CD4-positive, alpha-beta T cell (primary cell): ENCODE measurements at places on chromosomes 5 and 9. TPM values are rescaled to one million over a fixed set of nuclear protein-coding genes. Genes with fewer than 3 reads are reported as not detected.

DNA sequence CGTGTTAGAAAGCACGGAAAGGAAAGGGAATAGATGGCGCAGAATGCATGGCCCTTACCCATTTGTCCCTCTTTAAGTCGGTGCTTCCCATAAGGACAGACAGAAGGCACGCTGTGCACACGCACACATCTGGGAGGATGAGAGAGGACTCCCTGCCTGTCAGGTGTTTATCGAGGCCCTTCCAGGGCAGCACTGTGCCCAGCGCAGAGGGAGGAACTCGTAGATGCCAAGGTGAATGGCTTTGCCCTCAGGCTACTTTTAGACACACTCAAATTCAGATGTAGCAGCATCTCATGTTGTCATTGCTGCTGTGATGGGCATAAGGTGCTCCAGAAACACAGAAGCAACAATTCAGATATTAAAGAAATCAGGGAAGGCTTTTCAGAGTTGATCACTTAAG, 70.2 kb upstream of the CTSL start:
- H3K4me1 ChIP-seq, result no peaks in the 10 kb centered on the region
- H3K36me3 ChIP-seq, result no peaks in the 10 kb centered on the region
- no peak for DNase-seq
- no peak overlapping the region for H3K27ac ChIP-seq
- H3K4me3 ChIP-seq, result no peak overlapping the region

DNA sequence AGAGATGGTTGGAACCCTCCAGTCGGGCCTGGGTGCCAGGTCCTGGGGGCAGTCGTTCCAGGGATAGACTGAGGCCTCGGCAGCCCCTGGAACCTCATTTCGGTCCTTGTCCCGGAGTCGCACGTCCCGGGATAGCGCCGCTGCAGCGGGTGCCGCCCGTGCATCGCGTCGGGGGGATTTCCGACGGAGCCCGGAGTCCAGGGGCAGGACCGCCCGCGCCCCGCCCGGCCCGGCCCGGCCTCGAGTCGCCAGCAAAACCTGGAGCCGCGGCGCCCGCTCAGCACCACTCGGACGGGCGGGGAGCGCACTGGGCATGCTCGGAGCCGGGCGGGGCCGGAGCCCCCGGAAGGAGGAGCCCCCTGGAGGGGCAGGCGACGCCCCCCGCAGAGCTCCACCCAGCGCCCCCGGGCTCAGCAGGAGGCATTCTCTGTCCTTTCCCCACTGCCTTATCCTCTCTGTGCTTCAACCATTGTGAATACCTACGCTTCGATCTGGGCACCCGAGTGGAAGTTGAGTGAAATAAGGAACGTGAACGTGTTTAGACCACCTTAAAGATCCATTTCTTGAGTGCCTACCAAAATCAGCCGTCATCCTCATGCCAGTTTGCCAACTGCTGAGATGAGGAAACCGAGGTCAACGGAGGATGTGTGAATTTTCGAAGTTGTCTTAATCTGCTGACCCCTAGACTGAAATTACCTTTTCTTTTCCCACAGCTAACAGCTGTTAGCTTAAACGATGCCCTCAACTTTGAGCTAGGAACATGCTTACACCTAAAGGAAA, 1.7 kb upstream of the PTPN3 start:
- H3K4me1 ChIP-seq, result no peaks in the 10 kb centered on the region
- H3K36me3 ChIP-seq, result no peaks in the 10 kb centered on the region
- peaks cover 17% of the 10 kb centered on the region for H3K27me3 ChIP-seq
- no peak overlapping the region for H3K4me3 ChIP-seq

DNA sequence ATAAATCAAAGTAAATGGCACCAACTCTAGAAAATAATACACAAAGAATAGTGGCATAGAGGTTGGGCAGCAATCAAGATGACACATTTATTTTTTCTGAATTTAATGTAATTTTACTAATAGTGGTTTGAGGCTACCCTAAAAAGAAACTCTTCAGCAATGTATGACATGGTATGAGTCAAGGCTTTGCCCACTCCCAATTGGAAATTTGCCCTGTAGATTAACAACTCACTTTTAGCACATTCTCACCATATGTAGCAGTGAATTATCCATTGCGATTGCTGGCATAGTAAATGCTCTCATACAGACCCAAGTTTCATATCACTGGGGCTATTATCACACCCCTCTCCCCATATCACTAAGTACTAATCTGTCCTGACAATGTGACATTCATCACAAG, 832.1 kb upstream of the ZNF608 start:
- no peak overlapping the region for H3K4me3 ChIP-seq
- H3K27me3 ChIP-seq, result no peaks in the 10 kb centered on the region
- no peaks in the 10 kb centered on the region for H3K36me3 ChIP-seq

DNA sequence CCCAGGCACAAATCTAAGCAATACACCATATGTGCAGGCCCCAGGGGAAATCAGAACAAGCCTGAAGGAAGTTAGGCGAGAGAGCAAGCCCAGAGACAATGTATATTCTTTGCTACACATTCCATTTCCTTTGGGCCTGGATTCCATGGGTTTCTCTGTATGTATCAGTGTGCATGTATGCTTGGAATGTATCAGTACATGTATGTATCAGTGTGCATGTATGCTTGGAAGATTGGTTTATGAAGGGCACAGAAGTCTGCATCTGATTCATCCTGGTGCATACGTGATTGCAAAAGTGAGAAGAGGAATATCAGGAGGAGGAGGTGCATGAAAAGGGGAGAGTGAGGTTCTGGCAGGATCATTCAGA, 232.6 kb upstream of the ANKRD55 start:
- no peak overlapping the region for H3K4me3 ChIP-seq
- no peaks in the 10 kb centered on the region for H3K4me1 ChIP-seq
- no peak for DNase-seq
- H3K36me3 ChIP-seq, result no peaks in the 10 kb centered on the region
- H3K27ac ChIP-seq, result no peak overlapping the region

DNA sequence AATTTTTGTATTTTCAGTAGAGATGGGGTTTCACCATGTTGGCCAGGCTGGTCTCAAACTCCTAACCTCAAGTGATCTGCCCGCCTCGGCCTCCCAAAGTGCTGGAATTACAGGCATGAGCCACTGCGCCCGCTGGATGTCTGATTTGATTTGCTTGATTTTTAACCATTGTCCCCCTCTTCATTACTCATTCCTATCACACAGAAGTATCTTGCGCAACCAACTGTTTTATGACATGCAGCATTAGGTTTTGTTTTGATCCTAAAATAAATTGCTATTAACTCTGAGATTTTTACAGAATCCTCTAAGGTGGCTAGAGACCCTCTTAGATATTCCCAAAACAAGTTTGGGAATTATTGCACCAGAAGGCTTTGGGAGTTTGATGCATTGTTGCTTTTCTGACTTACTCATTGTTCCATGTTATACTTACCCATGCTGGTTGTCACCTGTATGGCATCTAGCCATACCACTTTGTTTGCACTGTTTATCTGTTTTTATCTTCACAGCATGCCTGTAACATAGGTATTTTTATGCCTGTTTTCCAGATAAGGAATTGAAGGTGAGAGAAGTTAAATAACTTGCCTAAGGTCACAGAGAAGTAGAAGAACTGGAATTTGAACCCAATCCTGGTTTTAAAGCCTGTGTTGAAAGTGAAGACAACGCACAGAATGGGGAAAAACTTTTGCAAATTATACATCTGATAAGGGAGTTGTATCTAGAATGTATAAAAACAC, 35.9 kb upstream of the PWWP2A start:
- peaks cover 4% of the 10 kb centered on the region for H3K4me1 ChIP-seq
- H3K27ac ChIP-seq, result no peak overlapping the region
- H3K27me3 ChIP-seq, result no peaks in the 10 kb centered on the region
- no peak for DNase-seq
- no peak overlapping the region for H3K4me3 ChIP-seq
- no peaks in the 10 kb centered on the region for H3K36me3 ChIP-seq

DNA sequence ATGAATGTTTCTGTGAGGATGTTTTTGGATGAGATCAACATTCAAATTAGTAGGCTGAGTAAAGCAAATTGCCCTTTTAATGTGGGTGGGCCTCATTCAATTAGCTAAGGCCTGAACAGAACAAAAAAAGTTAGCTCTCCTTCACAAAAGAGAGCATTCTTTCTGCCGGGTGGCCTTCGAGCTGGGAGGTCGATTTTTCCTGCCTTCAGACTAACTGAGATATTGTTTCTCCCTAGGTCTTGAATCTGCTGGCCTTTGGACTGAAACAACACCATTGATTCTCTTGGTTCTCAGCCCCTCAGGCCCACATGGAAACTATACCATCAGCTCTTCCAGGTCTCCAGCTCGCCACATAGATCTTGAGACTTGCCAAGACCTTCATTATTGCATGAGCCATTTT, 29.1 kb upstream of the FREM1 start:
- no peak for DNase-seq
- H3K4me1 ChIP-seq, result no peaks in the 10 kb centered on the region
- H3K27me3 ChIP-seq, result no peaks in the 10 kb centered on the region
- H3K4me3 ChIP-seq, result no peak overlapping the region
- H3K36me3 ChIP-seq, result no peaks in the 10 kb centered on the region

DNA sequence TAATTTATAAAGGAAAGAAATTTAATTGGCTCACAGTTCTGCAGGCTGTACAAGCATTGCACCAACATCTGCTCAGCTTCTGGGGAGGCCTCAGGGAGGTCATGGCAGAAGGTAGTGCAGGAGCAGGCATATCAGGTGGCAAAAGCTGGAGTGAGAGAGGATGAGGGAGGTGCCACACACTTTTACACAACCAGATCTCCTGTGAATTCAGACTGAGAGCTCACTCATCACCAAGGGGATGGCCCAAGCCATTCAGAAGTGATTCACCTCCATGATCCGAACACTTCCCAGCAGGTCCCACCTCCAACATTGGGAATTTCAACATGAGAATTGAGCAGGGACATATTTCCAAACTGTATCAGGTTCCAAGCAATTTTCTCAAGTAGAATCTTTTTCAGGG, 84.7 kb upstream of the BRINP1 start:
- H3K27me3 ChIP-seq, result no peaks in the 10 kb centered on the region
- DNase-seq, result no peak
- no peak overlapping the region for H3K27ac ChIP-seq
- no peaks in the 10 kb centered on the region for H3K4me1 ChIP-seq

DNA sequence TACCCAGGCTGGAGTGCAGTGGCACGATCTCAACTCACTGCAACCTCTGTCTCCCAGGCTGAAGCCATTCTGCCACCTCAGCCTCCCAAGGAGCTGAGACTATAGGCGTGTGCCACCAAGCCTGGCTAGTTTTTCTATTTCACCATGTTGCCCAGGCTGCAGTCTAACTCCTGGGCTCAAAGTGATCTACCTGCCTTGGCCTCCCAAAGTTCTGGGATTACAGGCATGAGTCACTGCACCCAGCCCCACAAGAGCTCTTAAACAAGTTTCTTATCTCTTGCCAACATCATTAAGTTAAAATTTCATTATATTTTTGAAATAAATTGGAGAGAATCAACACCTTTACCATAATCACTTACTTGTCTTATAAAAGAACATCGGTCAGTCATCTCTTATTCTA, 280.3 kb downstream of the ARHGEF28 start:
- DNase-seq, result no peak
- no peaks in the 10 kb centered on the region for H3K27me3 ChIP-seq
- no peaks in the 10 kb centered on the region for H3K36me3 ChIP-seq
- H3K4me3 ChIP-seq, result no peak overlapping the region
- H3K27ac ChIP-seq, result no peak overlapping the region
- no peaks in the 10 kb centered on the region for H3K4me1 ChIP-seq

DNA sequence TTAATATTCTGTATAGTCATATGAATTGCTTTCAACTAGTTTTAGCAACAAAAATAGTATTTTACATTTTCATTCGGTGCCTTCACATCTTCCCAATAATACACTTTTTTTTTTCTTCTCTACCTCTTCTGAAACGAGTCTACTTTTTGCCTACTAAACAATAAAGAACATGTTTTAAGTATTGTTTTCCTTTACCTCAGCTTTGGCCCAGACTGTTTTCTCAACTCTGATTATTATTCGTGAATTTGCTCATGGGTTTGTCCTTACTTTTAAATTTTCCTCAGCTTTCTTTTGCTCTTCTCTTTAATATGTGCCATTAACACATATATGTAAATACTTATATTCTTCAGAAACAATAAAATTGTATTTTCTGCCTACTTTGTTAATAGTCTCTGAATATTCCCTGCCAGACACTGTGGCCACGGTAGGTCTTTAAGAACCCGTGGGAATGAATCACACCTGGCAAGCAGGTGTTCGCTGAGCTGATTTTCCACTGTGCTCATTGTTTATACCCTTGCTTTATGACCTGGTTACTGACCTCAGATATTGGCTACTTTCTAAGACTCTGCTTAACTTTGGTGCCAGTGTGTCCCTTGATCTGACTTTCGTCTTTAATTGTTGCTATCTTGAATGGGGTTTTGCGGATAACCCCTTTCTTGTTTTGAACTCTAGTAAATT, 49.1 kb downstream of the FAM170A start:
- H3K4me1 ChIP-seq, result no peaks in the 10 kb centered on the region
- H3K4me3 ChIP-seq, result no peak overlapping the region
- no peaks in the 10 kb centered on the region for H3K27me3 ChIP-seq
- H3K36me3 ChIP-seq, result no peaks in the 10 kb centered on the region
- no peak overlapping the region for H3K27ac ChIP-seq

- H3K4me3 ChIP-seq, result no peak overlapping the region
- H3K4me1 ChIP-seq, result no peaks in the 10 kb centered on the region
- H3K36me3 ChIP-seq, result no peaks in the 10 kb centered on the region
- DNase-seq, result no peak
- no peaks in the 10 kb centered on the region for H3K27me3 ChIP-seq
- H3K27ac ChIP-seq, result no peak overlapping the region
Observed at GRCh38 chr9:4289411-4290326, 10.2 kb downstream of the GLIS3 start.

DNA sequence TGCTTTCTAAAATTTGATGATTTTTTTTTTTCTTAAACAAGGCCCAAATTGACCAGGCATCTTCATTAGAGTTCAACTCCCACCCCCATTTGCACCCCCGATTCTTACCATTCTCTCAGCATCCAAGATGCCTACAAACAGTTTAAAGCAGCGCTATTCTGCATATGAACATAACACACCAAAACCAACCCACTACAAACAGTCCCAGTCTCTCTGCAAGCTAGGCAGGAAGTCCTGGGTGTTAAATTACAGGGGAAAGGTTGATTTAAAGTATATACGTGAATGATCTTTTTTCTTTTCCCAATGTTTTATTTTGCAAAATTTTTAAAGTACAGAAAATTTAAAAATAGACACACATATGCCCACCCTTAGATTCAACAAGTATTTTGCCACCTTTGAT, 127.0 kb downstream of the ADAMTS12 start:
- no peaks in the 10 kb centered on the region for H3K4me1 ChIP-seq
- no peaks in the 10 kb centered on the region for H3K36me3 ChIP-seq
- H3K27me3 ChIP-seq, result no peaks in the 10 kb centered on the region
- H3K4me3 ChIP-seq, result no peak overlapping the region

Gene CYLC2
- not detected for total RNA-seq

Gene C5orf46
- total RNA-seq, result not detected

Gene IL5
- not detected for total RNA-seq

Gene QRFP
- total RNA-seq, result not detected

Gene C9orf152
- not detected for total RNA-seq

Gene ROPN1L
- 0.42 TPM for total RNA-seq

Gene FREM1
- 0.27 TPM for total RNA-seq
